ENCODE measurements at places on chromosomes 1 and 21.
A peak's percentile ranks its signal among the peaks of the same experiment; 100 is the strongest.

GRCh38 chr1:58816747-58817221 lies 32.9 kb upstream of the JUN start:
- no peak for DNase-seq

DNA sequence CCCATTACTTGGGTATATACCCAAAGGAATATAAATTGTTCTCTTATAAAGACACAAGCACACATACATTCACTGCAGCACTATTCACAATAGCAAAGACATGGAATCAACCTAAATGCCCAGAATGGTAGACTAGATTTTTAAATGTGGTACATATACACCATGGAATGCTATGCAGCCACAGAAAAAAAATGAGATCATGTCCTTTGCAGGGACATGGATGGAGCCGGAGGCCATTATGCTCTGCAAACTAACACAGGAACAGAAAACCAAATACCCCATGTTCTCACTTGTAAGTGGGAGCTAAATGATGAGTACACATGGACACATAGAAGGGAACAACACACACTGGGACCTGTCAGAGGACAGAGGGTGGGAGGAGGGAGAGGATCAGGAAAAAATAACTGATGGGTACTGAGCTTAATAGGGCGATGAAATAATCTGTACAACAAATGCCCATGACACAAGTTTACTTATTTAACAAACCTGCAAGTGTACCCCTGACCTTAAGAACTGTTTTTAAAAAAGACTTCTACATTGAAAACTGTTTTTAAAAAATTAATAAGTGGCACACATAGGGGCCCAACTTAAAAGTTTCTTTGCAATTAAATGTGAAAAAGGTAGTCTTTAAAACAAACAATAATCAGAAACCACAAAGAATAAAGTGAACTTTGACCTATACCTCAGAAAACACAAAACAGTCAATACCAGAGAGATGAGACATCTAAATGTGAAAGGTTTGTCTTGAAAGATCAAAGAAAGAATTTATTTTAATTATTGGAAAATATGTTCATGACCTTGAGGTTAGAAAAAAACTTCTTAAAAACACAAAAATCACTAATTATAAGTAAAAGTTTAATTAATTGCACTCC lies 75.2 kb downstream of the CDC42BPA start:
- DNase-seq, result no peak

GRCh38 chr1:20729155-20729931 lies 3.2 kb downstream of the SH2D5 start:
- no peak for DNase-seq

- no peak for DNase-seq
Measured at GRCh38 chr1:21865609-21865942, 53.5 kb downstream of the LDLRAD2 start.

GRCh38 chr1:18869847-18870594 lies 10.6 kb upstream of the TAS1R2 start:
- no peak for DNase-seq

DNA sequence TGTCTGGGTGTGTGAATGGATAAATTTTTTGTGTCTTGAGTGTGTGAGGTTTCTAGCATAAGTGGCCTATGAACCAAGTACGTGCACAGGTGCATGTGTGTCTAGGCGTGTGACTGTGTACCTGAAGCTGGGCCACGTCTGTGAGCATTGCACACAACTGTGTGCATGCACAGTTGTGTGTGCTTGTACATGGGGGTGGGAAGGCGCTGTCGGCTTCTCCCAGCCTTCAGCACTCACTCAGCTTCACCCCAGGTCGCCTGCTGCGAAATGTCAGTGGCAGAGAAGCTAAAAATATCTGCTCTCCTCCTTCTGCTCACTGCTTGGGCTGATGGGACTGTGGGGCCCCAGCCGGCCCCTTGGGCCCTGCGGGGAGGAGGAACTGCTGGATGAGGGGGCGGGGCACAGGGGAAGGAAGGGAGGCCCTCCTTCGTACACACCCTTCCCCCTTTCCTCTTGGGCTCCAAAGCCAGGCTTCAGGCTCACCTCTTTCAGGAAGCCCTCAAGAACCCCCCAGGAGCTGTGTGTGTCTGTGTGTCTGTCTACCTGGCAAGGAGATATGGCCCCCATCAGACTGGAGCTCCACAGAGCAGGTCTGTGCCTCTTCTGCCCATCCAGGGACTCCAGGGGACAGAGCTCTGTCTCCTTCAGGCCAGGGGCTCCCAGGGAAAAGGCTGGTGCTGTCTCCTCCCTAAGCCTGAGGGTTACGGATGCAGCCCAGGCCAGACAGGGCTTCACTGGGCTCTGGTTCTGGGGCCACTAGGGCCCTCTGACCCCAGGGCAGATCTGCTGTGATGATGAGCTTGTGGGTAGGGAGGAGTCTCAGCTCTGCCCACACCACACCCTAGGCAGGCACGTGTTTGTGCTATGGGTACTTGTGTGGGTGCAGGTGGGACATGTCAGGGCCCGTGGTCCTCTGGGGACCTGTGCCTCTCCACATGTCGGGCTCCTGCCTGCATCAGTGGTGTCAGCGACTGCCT lies 35.6 kb upstream of the WASF2 start:
- DNase-seq, result peak; percentile 83

- DNase-seq, result no peak
Measured at GRCh38 chr1:1005774-1006304, 5.9 kb upstream of the HES4 start.

- DNase-seq, result no peak
Measured at GRCh38 chr1:51219022-51219421, 17.1 kb upstream of the RNF11 start.

GRCh38 chr21:23021481-23021880 lies 2023.3 kb downstream of the NCAM2 start:
- DNase-seq, result peak; percentile 9

DNA sequence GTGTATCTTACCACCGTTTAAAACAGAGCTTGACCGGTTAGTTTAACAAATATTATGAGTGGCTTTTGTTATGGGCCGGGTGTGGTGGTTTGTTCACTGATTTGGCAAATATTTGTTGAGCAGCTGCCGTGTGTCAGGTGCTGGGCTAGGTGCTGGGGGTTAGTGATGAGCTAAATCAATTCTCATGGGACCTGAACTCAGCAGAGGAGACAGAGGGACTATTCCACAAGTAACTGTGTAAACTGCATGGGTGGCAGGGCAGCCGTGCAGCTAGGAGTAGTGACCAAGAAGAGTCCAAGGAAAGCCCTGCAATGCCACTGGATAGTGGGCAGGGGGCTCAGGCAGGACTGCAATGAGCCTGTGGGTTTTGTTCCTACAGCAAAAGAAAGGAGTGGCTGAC lies 11.2 kb upstream of the C2CD2 start:
- no peak for DNase-seq

Data from NCI-H510A (cell line).